Urinary bladder (tissue), 4 donors: ENCODE measurements at places on chromosomes 6 and 20. TPM values are rescaled to one million over a fixed set of nuclear protein-coding genes. Genes with fewer than 3 reads are reported as not detected.

NRSN1 gene
- total RNA-seq = 0.90 TPM

CST4 gene
- not detected for total RNA-seq

BTNL2 gene
- not detected for total RNA-seq

KCNK16 gene
- total RNA-seq = not detected
